ENCODE measurements at places on chromosomes 5 and 9.

- peak; percentile 53 for DNase-seq
Observed at GRCh38 chr9:12930906-12931305, 156.1 kb downstream of the LURAP1L start.

DNA sequence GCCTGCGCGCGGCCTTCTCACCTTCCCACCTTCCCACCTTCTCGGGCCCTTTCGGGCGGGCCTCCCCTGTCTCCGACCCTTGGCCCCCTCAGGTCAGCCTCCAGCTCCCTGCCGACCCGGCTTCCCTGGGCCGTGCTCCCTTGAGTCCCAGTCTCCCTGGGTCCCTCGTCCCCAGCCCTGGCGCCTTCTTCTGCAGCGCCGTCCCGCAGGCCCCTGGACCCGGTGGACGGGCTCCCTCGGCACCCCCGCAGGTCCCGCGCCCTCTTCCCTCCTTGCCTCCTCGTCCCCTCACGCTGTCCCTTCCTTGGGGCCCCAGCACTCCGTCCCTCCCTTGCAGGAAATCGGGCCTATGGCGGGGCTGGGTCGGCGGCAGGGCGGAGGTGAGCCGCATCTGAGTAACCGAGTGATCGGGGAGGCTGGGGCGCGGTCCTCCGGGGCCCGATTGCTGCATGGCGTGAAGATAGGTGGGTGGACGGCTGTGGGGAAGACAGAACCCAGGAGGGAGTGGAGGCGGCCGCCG, 7.6 kb downstream of the ARPC5L start:
- peak; percentile 66 for DNase-seq

- peak; percentile 43 for DNase-seq
Observed at GRCh38 chr9:100213730-100214477, 114.9 kb downstream of the INVS start.

DNA sequence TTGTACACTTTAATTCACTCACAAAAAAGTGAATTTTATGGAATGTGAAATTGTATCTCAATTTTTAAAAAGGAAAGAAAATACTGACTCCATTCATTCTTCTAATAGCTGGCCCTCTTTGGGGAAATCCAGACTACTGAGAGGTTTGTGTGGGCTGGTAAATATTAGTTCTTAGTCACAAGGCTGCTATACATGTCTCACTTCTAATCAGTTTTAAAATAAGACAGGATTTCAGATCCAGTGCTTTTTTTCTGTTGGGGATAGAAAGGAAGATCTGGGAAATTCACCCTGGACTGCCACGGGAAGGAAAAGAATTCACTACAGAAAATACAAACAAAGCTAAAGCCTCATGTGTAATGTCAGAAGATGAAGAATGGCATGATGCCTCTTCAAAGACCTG, 32.7 kb upstream of the ADAMTSL1 start:
- DNase-seq, result no peak

GRCh38 chr5:141003791-141004611, 37.7 kb downstream of the PCDHAC2 start:
- no peak for DNase-seq

- peak; percentile 92 for DNase-seq
Observed at GRCh38 chr5:34709861-34710673, 53.9 kb downstream of the RAI14 start.

GRCh38 chr5:54753034-54753433, 232.4 kb downstream of the ESM1 start:
- peak; percentile 76 for DNase-seq

- DNase-seq, result no peak
Observed at GRCh38 chr5:52827815-52828214, 40.1 kb downstream of the ITGA1 start.

- DNase-seq, result no peak
Observed at GRCh38 chr5:87094833-87095232, 172.8 kb upstream of the RASA1 start.

GRCh38 chr9:93477397-93477796, 24.0 kb upstream of the FAM120AOS start:
- DNase-seq, result no peak

- peak; percentile 84 for DNase-seq
Observed at GRCh38 chr5:96259151-96259772, 173.8 kb downstream of the PCSK1 start.

GRCh38 chr5:117160391-117160790, 585.8 kb upstream of the SEMA6A start:
- no peak for DNase-seq

- no peak for DNase-seq
Observed at GRCh38 chr5:95996904-95997723, 35.5 kb upstream of the ELL2 start.

DNA sequence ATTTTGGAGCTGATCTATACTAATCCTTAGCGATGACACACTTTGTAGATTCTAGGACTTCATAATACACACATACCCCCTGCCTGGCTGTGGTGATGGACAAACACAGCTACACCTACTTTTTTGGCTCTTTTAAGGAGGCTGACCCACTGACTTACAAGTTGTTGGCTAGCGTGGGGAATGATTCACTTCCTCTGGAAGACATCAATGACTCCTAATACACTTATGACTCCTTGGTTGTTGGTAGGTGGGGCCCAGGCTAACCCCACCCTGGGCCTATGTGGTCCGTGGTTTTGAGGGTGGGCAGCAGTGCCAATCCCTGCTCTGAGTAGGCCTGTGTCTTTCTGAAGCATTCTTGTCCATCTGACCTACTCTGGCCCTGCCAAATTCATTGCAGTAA, 144.4 kb downstream of the SLC12A2 start:
- DNase-seq, result peak; percentile 89

- DNase-seq, result peak; percentile 37
Observed at GRCh38 chr5:62465985-62466925, 53.7 kb downstream of the IPO11 start.

DNA sequence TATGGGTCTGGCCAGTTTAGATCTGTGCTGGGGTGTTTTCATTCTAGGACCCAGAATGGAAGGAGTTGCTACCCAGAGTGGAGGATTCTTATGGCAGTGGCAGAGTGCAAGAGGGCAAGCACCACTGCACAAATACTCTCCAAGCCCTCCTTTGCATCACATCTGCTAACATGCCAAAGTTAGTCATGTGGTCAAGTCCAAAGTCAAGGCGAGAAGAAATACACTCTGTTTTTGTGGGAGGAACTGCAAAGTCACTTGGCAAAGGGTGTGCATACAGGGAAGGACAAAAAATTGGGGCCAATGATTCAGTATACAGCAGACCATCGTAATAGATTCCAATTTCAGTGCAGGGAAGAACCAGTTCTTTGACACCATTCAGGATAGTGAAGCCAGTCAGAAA, 43.9 kb upstream of the HMGCS1 start:
- DNase-seq, result no peak

DNA sequence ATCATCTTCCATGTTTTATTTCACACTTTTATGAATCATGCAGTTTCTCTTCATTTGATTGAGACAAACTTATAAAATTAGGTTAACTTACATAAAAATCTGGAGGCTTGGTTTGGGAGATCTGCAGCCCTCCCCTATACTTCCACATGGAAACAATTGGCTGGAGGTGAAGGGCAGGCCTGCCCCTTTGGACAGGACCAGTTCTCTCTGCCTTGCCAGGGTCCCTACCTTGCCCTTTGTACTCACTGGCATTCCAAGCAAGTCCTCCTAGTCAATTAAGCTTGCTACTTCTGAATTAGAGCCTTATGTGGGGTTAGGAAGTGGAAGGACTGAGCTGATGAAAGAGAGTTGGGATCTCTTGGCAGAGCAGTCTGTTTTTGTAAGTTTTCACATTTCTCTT, 257.3 kb downstream of the GAS1 start:
- DNase-seq, result no peak

GRCh38 chr9:126852086-126852688, 8.3 kb upstream of the ZBTB34 start:
- no peak for DNase-seq

GRCh38 chr9:116733010-116733641, 46.0 kb downstream of the TRIM32 start:
- no peak for DNase-seq

GRCh38 chr9:111271481-111272080, 58.4 kb downstream of the OR2K2 start:
- DNase-seq, result peak; percentile 51

DNA sequence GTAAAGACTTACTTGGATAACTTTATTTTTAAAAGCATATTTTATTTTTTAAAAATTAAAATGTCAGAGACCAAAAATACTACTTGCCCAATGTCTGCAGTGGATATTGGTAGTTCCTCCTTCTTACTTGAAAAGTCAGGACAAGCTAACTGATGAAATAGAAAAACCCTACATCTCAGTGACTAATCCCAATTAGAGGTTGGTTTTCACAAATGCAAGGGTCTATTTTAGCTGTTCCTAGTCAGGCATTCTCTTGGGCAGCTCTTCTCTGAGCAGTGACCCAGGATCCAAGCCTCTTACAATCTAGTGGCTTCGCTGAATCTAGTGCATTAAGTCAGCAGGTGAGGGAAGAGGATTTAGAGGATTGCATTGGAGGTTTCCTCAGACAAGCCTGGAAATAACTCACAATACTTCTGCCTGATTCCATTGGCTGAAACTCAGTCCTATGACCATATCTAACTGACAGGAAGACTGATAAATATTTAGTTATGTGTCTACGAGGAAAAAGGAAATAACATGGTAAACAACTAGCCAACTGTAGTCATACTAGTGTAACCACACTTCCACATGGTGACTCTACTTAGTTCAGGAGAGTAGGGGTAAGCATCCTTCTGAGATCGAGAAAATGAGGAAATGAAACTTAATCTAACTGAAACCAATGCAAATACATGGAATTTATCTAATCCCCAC, 34.2 kb upstream of the MIER3 start:
- DNase-seq, result peak; percentile 13

GRCh38 chr5:51091816-51092215, 291.4 kb upstream of the ISL1 start:
- DNase-seq, result no peak

GRCh38 chr9:118529210-118529609, 825.0 kb downstream of the TLR4 start:
- DNase-seq, result peak; percentile 41

Measured in ELR (cell line).